ENCODE measurements at places on chromosomes 1 and 21.

DNA sequence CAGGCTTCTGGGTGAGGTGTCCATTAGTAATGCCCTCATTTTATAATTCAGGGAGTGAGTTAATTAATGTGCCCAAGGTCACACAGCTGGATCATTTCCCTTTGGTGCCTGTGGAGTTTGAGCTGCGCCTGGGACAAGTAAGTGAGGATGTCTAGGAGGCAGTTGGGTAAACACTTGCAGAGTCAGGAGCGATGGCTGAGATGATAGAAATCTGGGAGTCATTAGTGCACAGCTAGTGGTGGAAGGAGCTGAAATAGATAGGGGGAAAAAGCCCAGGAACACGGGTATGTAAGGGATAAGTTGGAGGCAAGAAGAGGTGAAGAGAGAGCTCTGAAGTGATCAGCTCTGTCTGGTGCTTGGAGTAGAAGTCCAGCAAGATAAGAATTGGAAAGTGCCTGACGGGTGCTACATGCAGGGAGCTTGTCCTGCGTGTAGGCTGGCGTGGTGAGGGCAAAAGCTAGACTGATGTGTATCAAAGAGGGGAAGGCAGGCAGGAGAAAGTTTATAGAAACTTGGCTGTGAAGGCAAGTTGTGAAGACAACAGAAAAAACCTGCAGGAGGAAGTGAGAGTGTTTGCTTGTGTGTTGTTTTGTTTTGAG, 1.7 kb upstream of the SCAF4 start:
- peak; percentile 40 for DNase-seq

DNA sequence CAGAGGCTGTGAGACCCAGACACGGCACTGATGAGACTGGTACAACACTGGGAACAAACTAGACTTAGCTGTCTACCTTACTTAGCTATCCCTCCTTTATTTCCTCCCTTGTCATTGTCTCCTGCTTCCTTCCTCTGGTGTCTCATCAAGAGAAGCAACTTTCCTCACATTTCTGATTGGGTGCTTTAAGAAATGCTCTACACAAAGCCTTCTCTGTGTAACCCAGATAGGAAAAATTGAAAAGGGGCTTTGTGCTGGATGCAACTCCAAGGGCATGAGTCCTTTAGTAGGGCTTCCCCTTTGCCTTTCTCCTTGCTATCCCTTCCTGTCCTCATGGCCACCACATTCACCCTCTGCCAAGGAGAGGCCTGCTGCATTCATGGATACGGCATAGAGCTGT, 274.5 kb downstream of the VAV3 start:
- DNase-seq: no peak

DNA sequence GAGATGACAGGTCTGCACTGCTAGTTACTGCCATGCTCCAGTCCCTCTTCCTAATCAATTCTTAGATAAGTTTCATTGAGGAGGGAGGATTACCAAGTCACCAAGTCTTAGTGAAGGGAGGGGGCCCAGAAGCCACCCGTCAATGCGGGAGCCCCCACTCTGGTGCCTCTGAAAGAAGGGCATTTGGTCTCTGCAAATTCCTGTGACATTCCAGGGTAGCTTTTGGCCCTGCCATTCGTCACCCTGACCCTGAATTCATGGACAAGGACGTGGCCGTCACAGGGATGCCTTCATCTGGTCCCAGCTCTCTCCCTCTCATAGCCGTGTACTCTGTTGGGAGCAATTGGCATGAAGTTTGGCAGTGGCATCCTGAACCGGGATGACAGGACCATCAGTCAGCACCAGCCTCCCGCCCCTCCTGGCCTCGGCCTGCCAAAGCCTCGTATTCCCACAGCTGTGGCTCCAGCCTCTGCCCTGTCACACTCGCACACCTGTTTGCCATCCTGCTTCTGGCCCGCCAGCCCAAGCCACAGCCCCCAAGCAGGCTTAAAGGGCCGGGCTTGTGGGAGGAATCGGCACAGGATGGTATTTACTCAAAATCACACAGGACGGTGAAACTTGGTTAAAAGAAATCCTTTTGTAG, 150.7 kb downstream of the CLIC6 start:
- DNase-seq: no peak

DNA sequence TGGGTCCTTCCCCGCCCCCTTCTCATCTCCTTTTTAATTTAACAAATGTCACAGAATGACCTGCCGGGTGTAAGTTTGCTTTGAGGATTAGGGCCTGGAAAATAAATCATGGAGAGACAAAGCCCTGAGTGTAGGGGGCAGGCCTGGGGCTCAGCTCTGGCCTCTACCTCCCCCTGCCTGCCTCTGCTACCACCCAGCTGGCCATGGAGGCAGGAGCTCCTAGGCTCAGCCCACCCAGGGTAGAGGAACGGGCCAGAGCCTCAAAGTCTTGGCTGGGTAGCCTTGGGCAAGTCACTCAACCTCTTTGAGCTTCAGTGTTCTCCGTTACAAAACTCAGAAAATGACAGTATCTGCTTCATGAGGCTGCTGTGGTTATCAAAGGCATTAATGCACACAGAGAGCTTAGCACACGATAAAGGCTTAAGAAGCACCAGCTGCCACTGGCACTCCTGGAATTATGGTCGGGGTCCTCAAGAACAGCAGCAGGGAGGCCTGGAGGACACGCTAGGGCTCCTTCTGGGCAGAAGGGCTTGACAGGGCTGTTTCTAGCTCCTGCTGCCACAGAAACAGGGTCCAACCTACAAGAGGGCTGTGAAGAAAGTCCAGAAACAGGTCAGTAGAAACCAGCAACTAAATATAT, 39.0 kb downstream of the LRP8 start:
- DNase-seq: peak; percentile 9

- peak; percentile 77 for DNase-seq
Observed at GRCh38 chr1:32886004-32886827, at the start of gene HPCA. Gene HPCA (plus strand): TSS chr1:32886491. CDS start chr1:32888899, 2,408 bp downstream.

GRCh38 chr1:119374208-119374874, 5.8 kb downstream of the HAO2 start:
- peak; percentile 3 for DNase-seq

DNA sequence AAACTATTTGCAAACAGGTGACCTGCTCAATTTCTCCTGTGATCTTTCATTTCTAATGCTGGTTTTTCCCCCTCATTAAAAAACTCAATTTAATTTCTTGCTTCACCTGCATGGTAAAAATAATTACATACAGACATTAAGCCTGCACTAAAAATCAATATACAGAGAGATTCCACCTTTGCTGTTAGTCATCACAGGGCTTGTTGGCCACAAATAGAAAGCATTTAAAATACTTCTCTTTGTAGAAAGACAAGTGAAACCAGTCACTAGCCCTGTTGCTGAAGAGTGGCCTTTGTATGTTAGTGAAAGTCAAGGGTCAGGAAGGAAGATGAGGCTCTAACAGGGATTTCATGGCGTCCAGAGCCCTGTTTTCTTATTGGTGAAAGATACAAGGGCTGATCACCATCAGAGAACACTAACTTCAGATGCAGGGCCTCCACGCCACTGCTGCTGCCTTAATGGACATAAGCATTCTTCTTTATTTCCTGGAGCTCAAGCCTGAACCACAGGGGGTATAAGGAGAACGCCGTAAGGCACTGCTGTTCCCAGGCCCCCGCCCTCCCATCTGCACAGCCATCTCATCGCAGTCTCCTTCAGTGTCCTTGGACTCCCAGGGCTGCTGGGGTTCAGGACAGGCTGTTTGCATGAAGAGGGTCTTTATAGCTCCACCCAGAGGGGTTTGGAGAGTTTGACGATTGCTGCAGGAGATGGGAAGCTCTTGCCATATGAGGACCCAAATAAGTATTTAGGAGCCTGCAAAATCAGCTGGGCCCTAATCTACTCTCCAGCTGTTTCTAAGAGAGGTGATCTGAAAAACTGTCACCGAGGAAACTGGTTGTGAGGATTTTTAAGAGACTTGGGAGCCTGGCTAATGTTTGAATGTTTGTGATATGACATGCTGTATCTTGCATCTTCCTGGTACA, 117.3 kb upstream of the IRF2BP2 start:
- DNase-seq: peak; percentile 94

DNA sequence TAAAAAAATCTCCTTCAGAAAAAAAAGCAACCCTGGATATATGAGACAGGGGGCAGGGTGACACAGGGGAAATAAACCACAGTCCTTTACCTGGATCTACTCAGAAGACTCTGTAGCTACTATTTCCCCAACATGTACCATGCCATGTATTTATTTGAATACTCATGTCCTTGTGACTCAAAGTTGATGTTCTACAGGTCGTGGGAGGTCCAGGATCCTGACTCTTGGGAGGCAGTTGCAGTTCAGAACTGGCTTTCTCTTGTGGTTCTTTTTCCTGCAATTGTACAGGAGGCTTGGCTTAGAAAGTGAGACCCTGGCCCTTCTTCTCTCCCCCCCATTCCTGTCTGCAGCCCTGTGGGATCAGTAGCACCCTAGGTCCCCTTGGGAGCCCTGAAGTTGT, 5.8 kb upstream of the IL24 start:
- no peak for DNase-seq

GRCh38 chr1:2583331-2583791, 3.2 kb upstream of the PRXL2B start:
- no peak for DNase-seq

DNA sequence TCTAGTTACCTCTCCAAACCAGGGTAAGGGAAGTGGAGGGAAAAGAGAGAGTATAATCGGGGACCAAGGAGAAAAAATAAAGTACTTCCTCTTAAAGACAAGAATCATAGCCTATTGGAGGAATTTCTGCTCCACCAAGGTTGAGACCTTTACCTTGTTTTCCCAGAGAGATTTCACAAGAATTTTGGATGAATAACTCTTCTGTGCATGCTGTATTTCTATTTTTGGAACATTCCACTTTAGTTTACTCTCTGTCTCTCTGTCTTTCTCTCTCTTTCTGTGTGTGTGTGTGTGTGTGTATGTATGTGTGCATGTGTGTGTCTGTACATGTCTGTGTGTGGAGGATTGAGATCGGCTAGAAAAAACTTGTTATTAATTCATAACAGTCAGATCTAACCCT, 318.4 kb upstream of the RGS18 start:
- DNase-seq: no peak

DNA sequence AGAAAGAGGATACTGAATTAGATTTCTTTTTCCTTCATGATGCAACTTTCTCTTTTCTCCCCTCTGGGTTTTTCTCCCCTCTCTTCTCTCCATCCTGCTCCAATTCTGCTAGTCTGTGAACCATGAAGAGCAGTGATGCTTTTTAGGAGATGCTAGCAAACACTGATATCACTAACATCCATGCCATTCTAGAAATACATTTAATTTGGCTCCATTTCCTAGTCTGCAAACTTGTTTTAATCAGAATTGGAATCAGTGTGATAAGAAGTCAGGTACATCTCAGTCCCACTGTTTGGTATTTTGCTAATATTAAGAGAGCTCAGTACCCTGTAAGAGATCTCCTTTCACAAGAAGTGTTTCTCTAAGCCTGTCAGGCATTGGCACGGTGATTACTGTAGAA, 437.1 kb downstream of the RWDD3 start:
- DNase-seq: no peak

DNA sequence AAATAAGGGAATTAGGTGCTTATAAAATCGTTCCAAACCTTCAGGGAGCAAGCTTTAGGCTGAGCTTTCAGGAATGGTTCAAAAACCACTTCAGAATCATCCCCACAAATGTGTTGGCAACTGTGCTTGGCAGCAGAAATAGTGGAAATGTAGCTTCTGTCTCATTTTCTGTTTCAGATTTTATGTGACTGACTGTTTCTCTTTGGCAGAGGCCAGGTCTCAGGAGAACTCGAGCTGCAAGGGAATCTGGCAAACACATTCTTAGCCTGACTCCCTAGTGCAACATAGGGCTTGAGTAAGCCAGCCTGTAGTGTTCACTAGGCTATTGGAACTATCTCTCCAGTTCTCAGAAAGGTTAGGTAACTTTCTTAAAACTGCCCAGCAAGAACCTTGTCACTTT, 128.6 kb downstream of the PLA2G4A start:
- DNase-seq: no peak

DNA sequence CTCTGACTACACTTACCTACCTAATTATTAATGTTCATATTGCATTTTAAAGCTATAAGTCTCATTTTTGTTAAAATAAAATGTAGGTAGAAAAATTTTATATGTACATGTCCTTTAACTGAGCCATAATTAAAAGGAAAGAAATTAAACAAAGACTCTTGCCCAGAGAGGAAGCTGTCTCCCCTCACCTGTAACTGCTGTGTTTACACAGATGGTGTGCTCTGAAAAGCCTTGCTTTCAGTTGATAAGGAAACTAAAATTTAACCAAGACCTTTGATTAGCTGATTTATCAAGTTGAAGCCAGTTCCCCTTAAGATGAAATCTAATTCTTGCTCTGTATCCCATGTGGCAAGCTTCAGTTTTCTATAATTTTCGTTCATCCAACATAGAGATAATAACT, 213.5 kb downstream of the LYPLAL1 start:
- DNase-seq: peak; percentile 93

GRCh38 chr1:76764638-76765454, 102.4 kb upstream of the ST6GALNAC5 start:
- DNase-seq: peak; percentile 72

GRCh38 chr1:225745273-225745672, 32.4 kb upstream of the SRP9 start:
- DNase-seq: peak; percentile 48

DNA sequence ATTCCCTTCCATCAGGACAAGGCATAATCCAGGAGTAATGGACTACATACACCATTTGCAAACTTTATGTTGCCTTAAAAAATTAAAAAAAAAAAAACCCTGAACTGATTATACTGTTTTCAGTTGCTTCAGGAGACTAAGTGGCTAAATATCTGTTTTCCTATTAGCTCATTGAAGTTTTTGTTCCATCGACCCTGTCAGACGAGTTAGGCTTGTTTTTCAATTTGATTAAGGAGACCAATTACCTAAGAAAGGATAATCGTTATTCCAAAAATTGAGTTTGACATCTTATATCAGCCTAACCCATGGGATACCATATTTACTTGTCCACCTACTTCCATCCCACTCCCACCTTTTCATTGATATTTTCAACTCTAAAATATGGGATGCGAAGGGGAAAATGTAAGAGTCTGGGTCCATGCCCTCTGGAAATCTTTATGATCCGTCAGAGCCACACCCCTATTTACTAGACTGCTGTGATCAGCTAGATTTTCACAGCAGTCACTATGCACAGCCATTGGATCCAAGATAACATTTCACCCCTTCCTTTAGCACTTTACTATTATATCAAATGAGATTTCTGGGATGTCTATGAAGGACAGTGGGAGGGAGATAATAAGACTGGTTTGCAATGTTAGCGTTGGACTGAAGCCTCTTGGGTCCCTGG, 41.0 kb downstream of the IL12RB2 start:
- DNase-seq: no peak

DNA sequence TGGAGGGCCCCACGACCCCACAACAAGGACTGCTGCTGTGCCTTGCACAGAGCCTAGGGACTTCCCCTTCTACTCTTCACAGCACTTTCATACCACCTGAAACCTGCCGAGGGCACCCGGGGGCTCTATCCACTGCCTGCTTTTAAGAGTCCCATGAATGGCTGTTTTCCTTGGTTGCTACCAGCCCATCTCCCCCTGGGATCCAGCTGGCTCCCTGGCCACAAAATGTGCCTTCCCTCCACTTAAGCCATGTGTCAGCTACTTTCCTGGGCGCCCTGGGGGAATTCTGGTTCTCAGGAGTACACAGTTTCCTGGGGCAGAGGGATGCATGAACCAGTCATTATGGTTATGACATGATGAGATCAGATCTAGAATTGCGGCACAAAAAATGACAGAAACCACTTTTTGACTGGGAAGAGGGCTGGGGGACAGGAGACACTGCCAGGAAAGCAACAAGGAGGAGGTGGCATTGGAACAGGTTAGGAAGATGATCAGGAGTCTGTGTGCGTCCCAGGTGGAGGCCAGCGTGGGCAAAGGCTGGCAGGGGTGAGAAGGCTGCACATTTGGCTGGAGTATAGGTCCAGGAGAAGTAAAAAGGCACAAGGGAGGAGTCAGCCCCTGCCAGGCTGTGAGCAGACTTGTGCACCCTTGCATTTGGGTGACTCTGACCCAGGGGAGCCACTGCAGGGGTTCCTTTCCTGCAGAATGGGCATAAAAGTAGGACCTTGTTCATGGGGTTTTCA, 3.2 kb upstream of the TNFRSF8 start:
- DNase-seq: peak; percentile 59

Data from NCI-H69 (cell line).